ENCODE measurements at places on chromosomes 16 and 17.

DNA sequence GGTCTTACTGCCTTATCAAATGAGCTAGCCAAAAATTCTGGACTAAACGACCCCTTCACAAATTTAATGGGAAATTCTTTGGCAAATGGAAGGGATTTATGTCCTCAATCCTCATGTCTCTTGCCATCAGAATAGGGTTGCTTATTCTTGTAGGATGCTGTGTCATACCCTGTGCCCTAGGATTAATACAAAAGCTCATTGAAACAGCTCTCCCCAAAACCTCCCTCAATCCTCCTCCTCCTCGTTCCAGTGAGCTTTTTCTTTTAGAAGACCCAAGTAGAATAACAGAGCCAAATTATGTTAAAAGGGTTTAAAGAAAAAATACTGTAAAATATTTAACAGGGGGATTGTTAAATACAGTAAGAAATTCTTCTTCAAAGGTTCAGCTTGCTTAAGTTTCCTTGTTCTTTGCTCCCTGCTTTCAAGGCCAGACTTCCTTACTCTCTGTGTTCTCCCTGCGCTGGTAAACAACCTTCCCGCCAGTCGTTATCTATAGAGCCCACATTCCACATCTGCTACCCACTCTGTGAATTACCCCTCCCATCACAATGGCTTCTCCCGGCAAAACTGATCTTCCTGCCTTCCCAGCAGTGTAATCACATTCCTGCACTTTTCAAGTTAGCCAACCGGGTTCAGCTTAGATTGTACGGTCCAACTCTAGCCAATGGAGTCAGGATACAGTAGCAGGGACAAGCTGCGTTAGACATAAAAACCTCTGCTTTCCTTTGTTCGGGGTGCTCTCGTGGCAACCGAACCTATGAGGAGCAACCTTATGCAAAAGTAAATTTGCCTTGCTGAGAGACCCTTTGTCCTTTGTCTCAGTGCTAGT is 9.7 kb downstream of the HPR start:
- DNase-seq = no peak

DNA sequence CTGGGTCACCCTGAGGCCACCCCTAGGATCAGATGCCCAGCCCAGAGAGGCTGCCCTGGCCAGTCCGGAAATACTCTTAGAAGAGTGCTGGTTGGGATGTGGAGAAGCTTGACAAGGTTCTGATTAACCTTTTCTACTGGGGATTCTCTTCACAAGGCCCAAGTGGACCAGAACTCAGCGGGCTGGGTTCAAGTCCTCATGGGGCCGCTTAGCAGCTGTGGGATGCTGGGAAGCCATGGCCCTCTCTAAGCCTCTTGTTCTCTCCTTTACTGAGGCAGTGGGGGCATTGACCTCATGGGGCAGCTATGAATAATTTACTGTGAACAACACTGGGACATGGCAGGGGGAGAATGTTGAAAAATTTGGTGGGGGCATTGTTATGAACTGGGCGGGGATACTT is 92.8 kb downstream of the CYLD start:
- no peak for DNase-seq

- no peak for DNase-seq
These were observed 87.6 kb upstream of the TOX3 start for GRCh38 chr16:52634528-52634927.

- no peak for DNase-seq
These were observed 10.9 kb upstream of the MEIOC start for GRCh38 chr17:44645341-44645740.

DNA sequence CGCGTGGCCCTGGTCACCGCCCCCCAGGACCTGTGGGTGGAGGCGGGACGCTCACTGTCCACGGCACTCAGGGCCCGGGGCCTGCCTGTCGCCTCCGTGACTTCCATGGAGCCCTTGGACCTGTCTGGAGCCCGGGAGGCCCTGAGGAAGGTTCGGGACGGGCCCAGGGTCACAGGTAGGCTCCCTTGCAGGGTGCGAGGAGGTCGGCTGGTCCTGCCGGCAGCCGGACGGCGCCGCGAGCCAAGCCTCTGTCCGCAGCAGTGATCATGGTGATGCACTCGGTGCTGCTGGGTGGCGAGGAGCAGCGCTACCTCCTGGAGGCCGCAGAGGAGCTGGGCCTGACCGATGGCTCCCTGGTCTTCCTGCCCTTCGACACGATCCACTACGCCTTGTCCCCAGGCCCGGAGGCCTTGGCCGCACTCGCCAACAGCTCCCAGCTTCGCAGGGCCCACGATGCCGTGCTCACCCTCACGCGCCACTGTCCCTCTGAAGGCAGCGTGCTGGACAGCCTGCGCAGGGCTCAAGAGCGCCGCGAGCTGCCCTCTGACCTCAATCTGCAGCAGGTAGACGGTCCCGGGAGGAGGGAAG is 1.3 kb downstream of the GUCY2D start:
- DNase-seq = no peak

- DNase-seq = no peak
These were observed 130.9 kb downstream of the ANKRD11 start for GRCh38 chr16:89359264-89360147.

GRCh38 chr16:25109643-25110042 is 1.9 kb upstream of the LCMT1 start:
- no peak for DNase-seq

- no peak for DNase-seq
These were observed 28.8 kb downstream of the PRDM7 start for GRCh38 chr16:90048347-90048722.

DNA sequence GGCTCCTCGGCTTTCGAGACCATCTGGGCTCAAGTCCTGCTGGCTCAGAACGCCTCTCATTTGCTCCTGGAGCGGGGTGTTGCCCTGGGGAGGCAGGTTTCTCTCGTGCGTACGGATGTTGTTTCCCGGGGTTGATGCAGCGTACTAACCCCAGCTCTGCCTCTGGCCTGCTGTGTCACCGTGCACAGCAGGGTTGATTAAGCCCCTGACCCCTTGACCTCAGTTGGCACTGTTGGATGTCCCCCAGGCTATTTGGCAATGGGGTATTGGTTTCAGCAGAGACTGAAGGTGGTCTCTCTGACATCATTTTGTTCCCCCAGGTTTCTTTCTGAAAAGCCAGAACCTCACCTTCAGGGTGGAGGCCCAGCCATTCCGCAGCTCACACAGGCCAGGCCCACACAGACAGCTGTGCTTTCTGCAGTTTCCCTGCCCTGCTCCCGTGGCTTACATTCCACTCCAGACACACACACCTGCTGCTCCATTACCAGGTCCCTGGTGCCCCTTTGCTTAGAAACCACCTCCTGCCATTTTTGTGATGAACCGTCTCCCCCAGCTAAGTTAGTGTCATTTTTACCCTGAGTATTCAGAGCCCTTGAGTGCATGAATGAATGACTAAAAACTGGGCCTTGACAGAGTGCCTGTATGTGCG is 233.5 kb downstream of the CCDC182 start:
- no peak for DNase-seq

DNA sequence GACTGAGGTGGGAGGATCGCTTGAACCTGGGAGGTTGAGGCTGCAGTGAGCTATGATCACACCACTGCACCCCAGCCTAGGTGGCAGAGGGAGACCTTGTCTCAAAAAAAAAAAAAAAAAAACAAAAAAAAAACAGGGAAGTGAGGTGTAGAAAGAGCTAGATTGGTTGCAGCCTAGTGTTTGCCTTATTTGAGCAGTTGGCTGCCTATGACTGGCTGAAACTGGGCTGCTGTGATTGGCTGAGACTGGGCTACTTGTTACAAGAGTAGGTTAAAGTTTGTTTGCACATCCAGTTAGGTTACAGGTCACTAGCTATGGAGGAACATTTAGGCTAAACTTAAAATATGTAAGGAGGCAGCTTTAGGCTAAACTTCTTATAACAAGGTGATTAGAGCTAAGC is 5.7 kb downstream of the DHRS7B start:
- no peak for DNase-seq

DNA sequence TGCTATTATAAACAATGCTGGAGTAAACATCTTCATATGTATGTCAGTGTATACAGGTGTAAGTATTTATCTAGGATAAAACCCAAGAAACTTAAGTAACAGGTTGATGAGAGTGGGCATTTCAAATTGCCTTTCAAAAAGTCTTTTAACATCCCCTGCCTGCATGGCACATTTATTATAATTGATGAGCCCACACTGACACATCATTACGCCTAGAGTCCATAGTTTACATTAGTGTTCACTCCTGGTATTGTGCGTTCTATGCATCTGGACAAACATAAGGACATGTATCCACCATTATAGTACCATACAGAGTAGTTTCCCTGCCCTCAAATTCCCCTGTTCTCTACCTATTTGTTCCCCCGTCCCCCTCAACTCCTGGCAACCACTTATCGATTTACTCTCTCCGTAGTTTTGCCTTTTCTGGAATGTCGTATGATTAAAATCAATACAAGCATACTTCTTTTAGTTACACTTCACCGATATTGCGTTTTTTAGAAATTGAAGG is 53.7 kb downstream of the NACA2 start:
- DNase-seq = no peak

- DNase-seq = no peak
These were observed 252.3 kb upstream of the EEF2KMT start for GRCh38 chr16:5349670-5350517.

GRCh38 chr16:4465977-4466779 is 8.2 kb downstream of the NMRAL1 start:
- no peak for DNase-seq

DNA sequence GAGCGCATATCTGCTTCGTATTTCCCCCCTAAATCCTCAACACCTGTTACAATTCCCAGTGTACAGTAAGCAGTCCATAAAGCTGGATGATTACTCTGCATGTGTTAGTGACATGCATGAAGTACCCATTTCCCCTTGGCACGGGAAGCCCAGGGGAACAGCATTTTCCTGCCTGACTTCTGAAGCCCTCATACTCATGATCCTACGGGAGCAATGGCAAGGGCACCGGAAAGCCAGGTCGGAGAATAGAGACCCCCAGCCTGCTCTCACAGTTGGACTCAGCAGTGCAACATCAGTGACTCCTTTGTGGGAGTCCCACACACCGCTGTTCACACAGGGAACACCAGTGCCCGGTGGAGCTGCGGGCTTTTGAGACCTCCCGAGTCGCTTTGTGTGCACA is 336.9 kb downstream of the CDH13 start:
- DNase-seq = no peak

DNA sequence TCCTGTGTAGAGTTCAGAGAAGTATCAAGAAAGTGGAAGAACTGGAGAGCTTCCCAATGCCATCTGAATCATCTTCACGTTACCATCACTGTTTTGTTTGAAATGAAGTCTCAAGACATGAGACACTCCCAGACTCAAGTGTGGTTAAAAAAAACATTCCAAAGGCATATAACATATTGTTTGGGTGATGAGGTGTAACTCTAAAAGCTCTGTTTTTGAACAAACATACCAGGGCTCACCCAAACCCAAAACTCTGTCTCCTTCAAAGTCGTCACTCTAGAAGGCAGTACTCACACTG is 6.3 kb upstream of the ZCCHC14 start:
- DNase-seq = no peak

- no peak for DNase-seq
These were observed 21.7 kb downstream of the ACSF3 start for GRCh38 chr16:89115216-89115861.

- no peak for DNase-seq
These were observed 38.7 kb upstream of the DNAH9 start for GRCh38 chr17:11559601-11560000.

DNA sequence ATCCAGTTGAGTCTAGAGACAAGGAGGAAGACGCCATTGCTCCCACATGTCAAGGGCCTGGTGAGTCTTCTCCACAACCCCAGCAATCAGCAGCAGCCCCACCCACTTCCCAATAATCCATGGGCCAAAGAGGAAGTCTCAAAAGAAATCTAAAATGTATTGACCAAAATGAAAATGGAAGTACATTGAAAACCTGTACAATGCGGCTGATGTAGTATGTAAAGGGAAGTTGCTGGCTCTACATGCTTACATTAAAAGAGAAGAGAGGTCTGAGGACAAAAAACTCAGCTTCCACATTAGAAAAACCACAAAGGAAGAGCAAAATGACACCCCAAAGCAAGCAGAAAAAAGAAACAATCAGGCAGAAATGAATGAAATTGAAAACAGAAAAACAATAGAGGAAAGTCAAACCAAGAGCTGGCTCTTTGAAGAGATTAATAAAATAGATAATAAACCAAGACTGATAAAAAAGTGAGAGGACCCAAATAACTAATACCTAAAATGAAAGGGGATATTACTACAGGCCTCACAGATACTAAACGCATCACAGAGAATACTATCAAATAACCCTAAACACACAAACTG is 100.6 kb upstream of the METRNL start:
- DNase-seq = no peak

GRCh38 chr17:75181608-75182318 is 996 bp downstream of the SUMO2 start:
- no peak for DNase-seq

DNA sequence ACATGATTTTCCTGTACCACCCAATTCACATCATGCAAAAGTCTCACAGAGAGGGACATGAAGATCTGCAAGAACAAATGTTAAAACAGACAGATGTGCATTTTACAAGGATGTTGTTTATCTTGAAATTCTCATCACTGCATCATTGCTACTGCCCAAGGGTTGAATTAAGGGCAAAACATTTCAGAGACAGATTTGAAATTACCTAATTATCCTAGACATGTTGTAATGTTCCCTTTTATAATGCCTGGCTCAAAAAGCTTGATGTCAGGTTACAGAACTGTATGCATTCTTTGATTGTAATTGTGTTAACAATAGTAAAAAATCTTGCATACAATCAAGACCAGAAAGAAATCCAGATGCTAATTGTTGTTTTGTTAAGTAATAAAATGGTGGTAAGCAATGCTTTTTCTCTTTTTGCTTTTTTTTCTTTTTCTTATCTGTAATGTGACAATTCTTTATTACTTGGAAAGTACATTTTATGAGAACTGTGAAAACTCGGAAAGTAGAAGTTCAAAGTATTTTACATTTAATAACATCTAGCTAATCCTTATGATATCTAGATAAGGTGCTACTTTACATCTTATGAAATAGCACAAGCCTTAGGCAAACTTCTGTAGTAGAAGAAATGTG is 3.6 kb upstream of the DUSP14 start:
- no peak for DNase-seq

- DNase-seq = no peak
These were observed 2.9 kb upstream of the ATP2A1 start for GRCh38 chr16:28875134-28876018.

- no peak for DNase-seq
These were observed 581 bp downstream of the CD68 start for GRCh38 chr17:7579834-7580603.

DNA sequence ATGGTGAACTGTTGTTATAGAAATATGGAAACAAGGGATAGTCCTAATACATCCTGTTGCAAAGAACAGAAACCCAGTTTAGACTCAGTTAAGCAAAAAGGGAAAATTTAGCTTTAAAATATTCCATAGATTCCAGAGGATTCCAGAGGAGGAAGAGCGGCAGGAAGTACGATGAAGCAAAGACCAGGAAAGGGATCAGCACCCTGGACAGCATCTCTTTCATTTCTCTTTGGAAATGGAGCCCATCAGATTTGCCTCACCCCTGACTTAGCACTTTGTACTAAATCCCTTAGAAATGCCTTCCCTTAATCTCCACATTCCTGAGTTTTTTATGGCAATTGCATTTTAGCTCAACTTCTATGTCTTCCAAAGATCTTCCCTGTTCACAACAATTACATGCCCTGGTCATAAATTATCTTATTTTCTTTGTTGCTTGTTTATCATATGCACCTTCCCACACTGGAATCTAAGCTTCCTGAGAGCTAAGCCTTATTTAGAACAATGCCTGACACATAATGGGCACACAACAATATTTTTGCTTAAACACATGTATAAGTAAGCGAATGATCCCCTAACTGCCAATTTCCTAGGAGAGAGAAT is 150.0 kb upstream of the RBFOX1 start:
- no peak for DNase-seq

- DNase-seq = no peak
These were observed 6.5 kb downstream of the GOSR2 start for GRCh38 chr17:46929413-46929812.

- no peak for DNase-seq
These were observed 19.9 kb upstream of the PITPNM3 start for GRCh38 chr17:6576038-6576785.

All from NCI-H1417 treated with DMSO at 0.1 percent for 48 hours (cell line).